ENCODE measurements at places on chromosomes 7 and 10.

- DNase-seq, result no peak
Measured at GRCh38 chr7:25091176-25091575, 33.9 kb downstream of the CYCS start.

DNA sequence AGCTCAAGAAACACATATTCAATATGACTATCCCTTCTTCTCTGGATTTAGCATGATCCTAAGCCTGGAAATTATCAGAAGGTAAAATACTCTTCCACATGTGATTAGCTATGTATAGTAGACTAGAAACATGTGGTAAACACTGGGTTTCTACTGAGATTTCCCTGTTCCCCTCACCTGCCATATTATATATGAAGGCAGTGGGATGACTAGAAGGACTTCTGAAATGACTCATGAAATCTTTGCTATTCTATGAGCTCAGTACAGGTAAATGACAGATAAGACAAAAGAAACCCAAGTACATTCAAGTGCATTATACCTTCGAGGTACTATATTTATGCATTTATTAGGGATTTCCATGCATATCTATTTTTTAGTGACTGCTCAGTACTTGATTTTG, 152.9 kb downstream of the DNAJB9 start:
- DNase-seq, result no peak

GRCh38 chr7:46932306-46932675, 649.6 kb downstream of the TNS3 start:
- DNase-seq, result no peak

DNA sequence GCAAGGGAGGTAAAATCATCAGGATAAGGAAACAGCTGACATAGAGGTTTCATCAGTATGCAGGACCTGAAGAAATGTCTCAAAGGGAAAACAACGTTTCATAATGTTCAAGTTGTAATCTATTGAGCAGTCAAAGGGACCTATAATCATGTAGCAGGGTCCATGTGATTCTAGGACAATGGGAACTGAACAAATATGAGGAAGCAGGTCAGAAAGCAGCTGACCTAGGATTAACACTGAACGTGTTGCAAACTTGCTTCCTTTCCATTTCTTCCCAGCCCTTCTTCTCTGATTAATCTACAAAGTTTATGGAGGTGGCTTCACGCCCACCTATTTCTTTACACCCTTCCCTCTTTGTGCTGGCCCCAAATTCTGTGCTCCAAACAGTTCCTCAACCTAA, 256.9 kb upstream of the AKR1E2 start:
- DNase-seq, result no peak

DNA sequence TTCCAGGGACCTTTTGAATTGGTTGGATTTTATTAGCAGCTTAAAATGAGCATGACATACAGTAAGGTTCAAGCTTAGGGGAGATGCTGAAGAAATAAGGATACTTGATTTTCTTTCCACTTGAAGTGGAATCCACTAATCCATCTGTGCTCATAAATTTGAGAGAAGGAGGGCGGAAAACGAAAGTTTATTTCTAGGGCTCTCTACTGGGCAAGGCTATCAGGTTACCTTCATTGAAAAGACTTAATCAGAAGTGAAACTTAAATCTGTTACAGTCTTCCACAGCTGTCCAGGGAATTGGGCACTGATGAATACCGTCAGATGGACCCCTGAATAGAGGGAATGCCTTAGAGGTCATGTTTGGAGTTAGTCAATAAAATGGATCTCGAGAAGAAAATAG, 21.8 kb downstream of the AUTS2 start:
- DNase-seq, result no peak

DNA sequence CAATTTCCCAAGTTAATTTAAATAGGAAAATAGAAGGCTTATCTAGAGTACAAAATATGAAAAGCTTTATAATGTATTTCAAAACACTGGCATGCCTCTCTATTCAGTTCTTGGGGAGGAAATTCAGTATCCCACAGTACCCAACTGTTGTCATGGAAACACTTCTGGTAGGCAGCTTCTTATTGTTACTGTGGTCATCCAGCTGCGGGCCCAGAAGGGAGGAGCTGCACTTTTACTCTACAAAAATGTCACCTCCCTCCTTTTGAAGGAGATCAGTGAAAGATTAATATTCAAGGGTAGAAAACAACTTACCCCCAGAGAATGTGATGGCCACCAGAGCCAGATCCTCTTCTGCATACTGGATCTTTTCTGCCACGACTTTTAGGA, 202.8 kb downstream of the RAPGEF5 start:
- no peak for DNase-seq

DNA sequence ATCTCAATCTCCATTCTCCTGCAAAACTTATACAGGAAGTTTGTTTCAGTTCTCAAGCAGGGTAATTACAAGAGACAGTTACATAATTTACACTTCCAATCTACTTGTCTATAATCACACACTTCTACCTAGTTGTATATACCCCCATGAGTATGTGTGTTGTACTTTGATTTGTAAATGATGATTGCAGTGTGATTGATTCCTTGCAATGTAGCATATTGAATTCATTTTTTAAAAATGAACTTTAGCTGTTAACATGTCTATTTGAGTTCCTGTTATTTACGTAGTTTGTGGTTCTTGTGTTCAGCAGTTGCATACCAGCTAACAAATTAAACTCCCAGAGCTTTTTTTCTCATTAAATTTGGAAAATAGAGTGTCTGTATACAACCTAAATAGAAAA, 102.5 kb upstream of the SAMD8 start:
- DNase-seq, result no peak

DNA sequence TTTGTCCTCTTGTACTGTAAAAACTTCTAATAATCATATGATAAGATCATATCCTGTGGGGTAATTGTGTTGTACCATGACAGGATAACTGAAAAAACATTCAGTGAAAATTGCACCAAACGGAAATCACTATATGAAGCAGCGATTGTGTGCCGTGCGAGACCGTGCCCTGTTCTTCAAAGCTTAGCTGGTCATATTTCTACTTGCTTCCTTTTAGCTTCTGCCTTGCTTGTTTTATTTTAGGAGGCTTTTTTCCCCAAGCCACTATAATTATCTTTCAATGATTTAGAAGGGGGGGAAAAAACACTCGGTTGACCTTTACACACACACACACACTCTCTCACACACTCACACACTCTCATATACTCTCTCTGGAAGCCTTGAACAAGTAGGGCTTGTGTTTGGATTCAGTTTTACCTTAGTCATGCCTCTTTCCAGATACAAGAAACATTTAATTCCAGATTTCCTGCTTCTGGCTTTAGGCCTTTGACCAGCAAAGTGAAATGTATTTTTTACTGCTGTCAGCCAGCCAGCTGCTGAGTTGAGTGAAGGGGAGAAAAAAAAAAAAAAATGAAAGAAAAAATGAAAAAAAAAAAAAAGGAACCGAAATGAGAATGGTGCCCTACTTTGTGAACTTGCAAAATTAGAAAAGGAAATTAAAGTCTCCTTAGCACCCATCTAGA, 181.4 kb downstream of the ARID5B start:
- DNase-seq, result no peak

GRCh38 chr7:99628471-99629465, 12.0 kb downstream of the ZSCAN25 start:
- no peak for DNase-seq

GRCh38 chr7:40232242-40232893, 97.6 kb downstream of the SUGCT start:
- no peak for DNase-seq

GRCh38 chr10:118844731-118845521, 90.2 kb upstream of the CACUL1 start:
- DNase-seq, result no peak

GRCh38 chr7:80307227-80307856, 172.7 kb downstream of the GNAI1 start:
- DNase-seq, result no peak

DNA sequence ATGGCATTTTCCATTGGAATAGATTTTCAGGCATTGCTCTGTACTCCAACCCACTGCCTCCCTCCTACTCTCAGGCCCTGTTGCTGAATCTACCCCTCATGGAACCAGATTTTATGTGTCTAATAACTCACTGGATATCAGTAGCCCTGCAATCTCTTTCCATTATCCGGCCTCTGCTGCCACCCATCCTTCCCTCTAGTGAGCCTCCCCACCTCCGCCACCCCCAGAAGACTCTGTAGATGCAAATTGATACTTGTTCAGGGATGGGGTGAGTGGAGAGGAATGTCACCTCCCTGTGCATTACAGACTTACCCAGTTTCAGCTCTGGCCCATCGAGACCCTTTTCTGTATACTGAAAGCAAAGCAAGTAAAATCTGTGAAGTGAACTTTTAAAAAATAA, 52.3 kb upstream of the PHYHIPL start:
- no peak for DNase-seq

- DNase-seq, result no peak
Measured at GRCh38 chr10:96688789-96689188, 31.5 kb downstream of the PIK3AP1 start.

- DNase-seq, result no peak
Measured at GRCh38 chr7:1091644-1092027, 3.7 kb downstream of the GPER1 start.

DNA sequence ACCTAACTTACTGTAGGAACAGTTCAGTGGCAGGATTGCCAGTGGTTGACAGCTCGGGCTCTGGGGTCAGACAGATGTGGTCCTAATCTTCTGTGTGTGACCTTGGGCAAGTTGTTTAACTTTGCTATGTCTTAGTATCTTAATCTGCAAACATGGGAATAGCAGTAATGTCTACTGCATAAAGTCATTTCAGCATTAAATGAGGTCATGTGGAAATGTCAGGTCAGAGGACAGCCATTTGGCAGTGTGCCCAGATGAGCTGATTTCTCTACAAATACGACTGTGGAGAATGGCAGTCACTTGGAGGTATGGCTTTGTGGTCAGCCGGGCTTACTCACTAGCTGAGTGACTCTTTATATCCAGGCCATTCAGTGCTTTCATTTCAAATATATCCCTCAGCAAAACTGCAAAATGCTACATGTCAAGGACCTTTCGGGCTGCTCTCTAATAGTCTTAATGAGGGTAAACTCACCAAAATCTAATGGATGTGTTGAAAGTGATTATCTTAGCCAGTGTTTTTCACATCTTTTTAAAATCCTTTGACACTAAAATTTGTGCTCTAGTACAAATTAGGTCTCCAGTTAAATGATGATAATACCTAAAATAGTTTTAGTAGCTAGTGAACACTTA, 171.4 kb downstream of the ST7 start:
- DNase-seq, result peak; percentile 73

GRCh38 chr7:42671627-42672026, 240.2 kb downstream of the C7orf25 start:
- DNase-seq, result no peak

- no peak for DNase-seq
Measured at GRCh38 chr10:78955206-78955605, 113.6 kb upstream of the ZMIZ1 start.

DNA sequence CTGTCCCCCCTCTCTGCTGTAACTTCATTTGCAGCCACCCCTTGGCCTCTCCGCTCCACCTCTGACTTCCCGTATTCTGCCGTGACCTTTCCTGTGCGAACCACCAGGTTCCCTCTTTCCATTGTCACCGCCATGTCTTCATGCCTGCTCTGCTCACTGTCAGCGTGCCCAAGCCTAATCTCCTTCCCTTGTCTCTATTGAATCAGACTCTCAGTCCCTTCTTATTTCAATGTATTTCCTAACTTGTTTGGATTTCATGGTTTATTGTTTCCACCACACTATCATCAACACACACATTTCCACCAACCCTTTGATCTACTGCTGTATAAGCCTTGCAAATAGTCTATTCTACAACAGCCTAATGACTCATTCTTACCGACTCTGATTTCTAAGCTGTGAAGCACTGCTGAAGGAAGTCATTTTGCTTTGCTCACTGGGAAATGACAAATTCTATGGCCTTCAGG, 30.0 kb upstream of the INHBA start:
- DNase-seq, result no peak

GRCh38 chr7:151374139-151374538, 32.5 kb downstream of the NUB1 start:
- no peak for DNase-seq

DNA sequence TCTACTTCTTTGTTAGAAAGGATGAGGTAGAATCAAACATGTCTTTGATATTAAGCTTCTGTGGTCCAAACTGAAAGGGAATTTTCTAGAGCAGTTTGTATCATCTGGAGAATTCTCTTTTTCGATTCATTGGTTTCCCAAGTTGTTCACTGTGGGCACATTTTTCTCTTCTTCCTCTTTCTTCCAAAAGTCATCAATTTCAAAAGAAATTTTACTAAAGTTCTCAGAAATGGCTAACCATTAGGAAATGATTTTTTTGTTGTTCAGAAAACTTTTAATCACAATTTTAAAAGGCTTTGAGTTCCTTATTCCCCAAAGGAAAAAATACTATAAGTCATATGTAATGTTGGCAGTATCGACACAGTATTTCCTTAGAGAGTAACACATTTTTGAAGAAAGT, 28.3 kb upstream of the CCDC6 start:
- DNase-seq, result no peak

DNA sequence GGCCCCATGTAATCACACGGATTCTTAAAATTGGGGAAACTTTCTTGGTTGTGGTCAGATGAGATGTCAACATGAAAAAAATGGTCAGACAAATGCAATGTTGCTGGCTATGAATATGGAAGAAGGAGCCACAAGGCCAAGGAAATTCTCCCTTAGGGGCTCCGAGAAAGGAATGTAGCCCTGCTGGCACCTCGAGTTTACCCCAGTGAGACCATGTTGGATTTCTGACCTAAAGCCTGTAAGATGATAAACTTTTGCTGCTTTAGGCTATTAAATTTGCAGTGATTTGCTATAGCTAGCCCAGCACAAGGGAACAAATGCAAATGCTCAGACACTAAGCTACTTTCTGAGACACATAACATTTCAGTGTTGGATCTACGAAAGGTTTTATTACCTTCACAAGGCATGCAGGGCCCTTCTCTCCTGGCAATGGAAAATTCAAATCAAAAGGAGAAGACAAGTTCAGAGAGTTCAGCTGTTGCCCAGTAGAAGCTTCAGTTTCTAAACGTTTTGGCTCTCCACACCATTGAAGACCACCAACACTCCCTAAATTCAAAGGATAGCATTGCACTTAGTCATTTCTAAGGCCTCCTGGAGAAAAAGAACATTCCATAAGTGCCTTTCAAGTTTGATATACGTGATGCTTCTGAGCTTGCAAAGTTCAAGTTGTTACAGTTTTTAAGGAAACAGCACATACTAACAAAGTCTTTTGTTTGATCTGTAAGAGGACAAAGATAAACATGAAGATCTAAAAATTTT, 23.4 kb downstream of the MCMBP start:
- DNase-seq, result no peak
